ENCODE measurements at places on chromosomes 2 and 18.

- DNase-seq: no peak
Observed at GRCh38 chr2:106899786-106900530, 14.0 kb upstream of the ST6GAL2 start.

- DNase-seq: no peak
Observed at GRCh38 chr2:57878171-57878865, 168.3 kb upstream of the VRK2 start.

DNA sequence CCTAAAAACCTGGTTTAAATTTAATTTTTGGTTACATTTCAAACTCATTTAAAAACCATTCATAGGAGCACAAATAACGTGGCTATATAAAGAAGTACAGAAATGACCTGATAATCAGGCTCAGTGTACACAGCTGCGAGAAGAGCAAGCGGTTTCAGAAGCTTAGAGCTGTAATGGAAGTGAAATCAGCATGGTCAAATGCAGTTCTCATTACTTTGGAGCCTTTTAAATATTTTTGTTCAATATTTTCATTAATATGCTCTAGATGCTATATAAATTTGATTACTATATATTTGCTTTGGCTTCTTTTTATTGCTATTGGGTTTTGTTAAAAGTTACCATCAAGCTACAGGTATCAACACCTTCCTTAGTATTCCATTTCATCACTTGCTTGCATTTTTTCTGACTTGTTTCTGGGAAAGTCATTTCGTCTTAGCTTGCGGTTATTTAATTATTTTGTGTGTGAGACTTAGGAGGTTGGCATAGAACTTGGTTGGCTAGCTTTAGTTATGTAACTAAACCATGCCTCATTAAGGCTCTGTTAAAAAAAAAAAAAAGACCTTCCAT lies 58.7 kb downstream of the AFTPH start:
- no peak for DNase-seq

DNA sequence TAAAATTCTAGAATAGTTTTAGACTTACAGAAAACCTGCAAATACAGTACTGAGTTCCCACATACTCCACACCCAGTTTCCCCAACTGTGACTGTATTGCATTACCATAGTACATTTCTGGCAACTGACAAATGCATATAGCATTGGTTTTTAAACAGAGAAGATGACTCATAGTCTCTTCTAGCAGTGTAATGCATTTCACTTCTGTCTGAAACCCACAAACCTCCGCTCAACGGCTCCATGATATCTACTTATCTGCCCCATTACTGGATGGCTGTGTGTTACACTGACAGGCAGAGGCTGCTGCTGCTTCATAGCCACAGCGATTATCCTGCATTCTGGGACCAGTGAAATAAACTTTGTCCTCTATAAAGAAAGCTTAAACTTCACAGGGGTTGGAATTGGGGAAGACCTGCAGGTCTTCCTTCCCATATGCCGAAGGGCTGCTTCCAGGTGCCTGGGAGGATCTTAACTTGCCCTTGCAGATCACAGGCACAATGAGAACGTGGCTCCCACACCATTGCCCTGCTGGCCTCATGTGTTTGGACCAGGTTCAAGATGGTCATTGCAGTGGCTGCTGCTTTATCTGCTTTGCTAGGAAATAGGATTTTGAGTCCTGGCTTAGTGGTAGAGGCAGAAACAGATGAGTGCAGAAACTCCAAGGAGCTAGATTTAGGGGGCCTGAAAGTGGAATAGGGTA lies 742.6 kb upstream of the HS6ST1 start:
- DNase-seq: no peak

DNA sequence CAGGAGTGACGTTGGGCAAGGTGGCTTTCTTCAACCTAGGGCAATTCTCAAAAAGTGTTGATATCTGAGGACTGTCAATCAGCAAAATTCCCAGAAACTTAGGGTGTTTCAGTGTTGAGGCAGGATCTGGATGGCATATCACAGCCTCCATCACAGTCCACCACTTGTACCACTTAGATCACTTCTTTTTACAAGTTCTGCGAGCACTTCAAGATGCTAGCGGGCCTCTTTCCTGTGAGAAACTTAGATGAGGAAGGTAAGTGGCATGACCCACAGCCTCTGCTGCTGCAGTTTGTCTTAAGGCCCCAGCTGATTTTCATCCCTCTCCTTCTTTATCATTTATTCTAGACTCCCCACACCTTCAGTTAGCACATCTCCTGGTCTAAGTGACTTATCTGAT lies 295.4 kb upstream of the ZNF521 start:
- DNase-seq: no peak

DNA sequence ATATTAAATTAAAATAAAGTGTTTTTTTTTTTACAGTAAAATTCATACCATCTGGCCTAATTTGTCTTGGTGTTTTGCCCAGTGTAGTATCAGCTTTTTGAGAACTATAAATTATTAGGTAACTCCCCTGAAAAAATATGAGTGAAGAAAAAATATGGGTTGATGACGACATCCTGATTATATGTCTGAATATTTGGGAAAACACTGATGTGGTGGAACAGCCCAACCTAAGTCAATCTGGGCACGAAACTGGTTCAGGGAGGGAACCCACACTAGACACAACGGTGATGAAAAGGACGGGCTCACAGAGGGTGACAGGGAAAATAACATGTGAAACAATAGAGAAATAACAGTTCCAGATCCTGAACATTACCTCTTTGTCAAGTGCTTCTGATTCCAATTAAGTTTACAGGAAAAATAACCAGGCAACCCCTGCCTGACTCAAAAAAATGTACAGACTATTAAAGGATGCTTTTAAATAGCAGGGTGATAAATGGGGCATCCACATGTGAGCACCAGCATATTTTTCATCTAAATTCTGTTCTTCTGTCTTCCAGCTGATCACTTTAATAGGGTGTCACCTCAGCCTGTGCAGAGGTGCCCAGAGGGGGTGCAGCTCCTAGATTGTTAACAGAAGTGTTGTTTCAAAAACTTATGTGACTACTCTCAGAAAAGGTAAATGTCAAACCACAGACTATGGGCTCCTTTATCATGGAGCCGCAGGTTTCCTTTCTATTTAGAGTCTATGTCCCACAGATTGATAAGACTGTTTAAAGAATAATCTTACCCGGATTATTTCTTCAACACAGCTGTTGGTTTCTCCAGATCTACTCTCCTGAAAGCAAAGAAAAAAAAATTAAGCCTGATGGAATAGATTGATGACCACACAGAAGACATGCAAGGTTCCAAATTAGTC lies 305.4 kb downstream of the AFF3 start:
- DNase-seq: no peak

DNA sequence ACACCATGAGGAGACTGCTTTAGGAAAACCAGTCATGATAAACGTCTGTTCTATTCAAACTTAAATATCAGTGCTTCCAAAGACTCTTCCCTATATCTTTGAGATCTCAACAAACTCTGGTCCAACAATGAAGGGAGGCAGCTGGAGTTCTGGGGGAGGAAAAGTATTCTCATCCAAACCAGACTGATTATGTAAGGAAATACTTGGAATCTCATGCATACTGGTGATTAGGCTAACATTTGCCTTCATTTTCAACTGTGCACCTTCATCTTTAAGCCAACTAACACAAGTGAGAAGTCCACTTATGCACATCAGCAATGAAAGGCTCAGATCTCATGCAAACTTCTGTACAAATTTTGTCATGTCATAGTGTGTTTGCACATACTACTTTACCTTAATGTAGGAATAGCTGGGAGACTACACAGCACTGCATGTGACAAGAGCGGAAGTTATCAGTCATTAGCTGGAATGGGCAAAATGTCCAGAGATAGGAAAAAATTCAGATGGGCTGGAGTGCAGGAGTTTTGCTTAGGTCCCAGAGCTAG lies 67.5 kb upstream of the STK17B start:
- no peak for DNase-seq

DNA sequence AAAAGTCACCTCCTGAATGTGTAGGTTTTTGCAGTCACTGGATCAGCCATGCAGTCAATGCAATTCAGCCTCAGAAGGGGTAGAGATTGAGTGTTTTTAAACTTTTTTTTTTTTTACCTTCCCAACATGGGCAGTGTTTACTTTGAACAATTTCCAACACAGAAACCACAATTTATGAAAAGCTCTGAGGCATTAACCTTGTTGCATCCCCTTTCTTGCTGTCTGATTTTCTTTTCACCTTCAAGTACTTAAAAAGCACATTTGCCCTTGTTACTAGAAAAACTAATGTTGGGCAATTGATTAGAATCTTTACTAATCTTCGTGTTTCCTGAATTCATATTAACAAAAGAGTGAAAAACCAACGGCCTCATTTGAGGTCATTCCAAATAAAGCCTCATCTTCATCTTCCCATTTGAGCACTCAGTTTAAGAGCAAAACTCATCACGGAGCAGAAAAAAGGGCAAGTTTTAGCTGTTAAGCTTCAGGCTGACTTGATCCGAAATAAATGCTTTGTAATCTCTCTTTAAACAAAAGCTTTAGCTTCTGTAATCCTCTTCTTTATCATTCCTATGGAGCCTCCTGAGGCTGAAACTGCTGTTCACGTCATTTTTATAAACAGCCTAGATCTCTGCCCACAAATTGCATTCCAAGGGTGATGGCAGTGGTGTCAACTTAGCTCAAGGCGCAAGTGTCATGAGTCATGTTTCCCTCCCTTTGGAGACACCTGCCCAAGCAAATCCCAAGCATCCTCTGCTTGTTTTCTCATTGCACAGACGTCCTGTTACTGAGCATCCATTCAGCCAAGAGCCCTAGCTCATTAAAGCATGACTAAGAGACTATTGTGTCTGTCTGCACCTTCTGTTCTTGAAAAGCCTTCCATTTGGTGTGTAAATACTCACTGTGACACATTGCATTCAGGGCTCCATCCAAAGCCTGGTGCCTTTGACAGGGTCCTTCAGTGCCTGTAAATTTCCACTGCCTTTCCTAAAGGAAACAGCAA lies 107.7 kb downstream of the HNMT start:
- DNase-seq: no peak

- DNase-seq: no peak
Observed at GRCh38 chr2:120884472-120885290, 149.0 kb downstream of the GLI2 start.

GRCh38 chr18:38923126-38923525 lies 1357.5 kb upstream of the CELF4 start:
- no peak for DNase-seq

Data from activated gamma-delta T cell treated with anti-CD3 and anti-CD28 coated beads, Interleukin-2, amount 50 U/mL, for 16 hours (primary cell).